Stimulated activated CD8-positive, alpha-beta memory T cell treated with anti-CD3 and anti-CD28 coated beads, Interleukin-4, amount 100 ng/mL, for 1 hour (primary cell): ENCODE measurements at places on chromosomes 7 and 10.

- DNase-seq, result no peak
Observed at GRCh38 chr7:128879939-128880746, 17.5 kb downstream of the ATP6V1F start.

DNA sequence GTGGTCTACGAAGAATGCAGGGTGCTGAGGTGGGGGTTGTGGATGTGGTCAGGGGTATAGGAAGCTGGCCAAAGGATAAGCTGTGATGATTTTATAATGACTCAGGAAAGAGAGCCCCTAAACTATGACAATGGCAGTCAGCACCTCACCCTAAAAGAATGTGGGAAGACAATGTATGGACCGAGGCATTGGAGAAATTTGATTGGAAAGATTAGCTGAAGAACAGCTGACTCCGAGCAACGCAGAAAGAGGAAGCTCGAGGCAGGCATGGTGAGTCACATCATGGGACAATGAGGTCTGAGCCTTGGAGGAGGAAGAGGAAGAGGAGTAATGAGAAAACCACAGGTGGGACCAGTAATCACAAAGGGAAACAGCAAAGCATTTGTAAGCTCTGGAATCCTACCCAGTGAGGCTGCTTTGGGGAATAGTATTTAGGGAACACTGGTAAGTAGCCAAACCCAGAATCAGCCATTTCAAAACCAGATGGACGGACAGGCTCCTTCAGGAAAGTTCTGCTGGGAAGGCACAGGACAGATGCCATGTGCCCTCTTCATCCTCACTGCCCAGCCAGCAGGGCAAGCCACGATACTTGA lies 295.4 kb downstream of the PRPF18 start:
- DNase-seq, result no peak

- no peak for DNase-seq
Observed at GRCh38 chr7:129515381-129515780, 13.1 kb downstream of the SMKR1 start.

DNA sequence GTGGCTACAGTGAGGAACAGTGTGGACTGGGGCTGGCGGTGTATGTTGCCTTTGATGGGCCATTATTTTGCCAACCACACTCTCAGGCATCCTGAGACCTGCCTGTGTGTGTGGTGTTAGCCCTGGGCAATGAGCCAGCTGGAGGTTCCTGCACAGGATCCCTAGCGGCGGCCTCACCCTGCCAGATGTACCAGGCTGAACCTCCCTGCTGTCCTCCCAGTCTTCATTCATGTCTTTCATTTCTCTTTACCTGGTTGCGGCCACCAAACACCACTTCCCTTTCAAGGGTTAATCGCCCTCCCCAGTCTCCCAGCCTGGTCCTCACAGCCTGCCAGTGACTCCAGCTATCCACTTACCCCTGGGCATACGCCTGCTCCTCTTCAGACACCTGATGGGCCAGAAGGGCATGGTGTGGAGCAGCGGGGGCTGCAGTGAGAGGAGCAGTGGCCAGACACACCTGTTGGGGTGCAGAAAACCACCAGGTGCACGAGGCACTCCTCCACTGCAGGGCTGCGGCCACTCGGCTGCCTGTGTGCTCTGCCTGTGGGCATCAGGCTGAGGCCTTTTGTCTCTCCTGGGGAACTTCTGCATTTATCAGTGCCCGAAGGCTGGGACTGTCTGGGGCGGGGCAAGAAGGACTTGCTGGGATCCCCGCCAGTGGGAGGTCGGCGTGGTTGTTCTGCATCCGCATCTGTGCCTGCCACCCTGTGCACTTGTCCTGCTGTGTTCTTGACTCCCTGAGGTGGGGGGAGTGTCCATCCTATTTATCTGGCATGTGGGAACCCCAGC lies 111.6 kb downstream of the ARHGAP22 start:
- DNase-seq, result no peak

DNA sequence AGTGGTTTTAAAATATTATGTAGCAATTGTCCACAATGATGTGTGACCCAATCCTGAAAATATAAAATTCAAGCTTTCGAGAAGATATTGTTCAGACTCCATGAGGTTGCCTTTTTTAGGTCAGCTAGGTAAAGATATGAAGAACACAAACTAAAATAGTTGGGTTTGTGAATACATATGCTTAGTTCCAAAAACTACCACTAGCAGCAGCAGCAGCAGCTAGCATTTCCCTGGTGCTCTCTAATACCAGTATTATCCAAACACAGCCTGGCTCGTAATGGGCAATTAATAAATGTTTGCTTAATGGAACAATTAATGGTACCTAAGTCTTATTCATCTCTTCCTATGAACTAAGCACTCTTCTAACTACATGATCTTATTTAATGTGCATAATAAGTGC lies 362.5 kb downstream of the MALRD1 start:
- DNase-seq, result no peak

DNA sequence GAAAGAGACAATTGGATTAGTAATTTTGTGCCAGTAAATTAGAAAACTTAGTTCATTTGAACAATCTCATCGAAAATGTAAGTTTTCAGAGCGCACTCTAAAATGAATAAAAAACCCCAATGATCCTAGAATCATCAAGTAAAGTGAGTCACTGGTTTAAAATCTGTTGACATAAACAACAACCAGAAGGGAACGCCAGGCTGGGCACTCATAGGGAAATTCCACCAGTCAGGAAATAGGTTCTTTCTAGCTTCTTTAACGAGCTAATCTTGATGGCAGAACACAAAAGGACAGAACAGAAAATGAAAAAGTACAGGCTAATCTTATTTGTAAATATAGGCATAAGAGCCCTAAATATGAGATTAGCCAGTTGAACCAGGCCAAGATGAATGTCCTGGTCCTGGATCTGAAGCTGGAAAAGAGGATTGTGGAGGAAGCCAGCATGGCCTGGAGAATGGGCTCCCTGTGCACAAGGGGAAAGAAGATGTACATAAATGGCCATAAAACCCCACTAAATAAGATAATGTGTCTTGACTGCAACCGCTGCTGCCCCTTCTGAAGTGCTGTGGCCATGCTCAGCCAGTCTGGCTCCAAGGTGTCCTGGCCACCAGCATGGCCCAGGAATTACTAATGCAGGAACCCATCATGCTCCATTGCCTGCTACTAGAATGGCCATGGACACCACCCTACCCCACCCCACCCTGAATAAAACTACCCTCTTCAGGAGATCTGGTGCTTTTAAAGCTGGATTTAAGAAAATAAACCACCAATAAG lies 114.0 kb downstream of the WDFY4 start:
- no peak for DNase-seq

GRCh38 chr10:132447446-132448247 lies 50.6 kb downstream of the PWWP2B start:
- DNase-seq, result peak; percentile 52

GRCh38 chr10:84293574-84294016 lies 34.8 kb upstream of the CCSER2 start:
- DNase-seq, result no peak

DNA sequence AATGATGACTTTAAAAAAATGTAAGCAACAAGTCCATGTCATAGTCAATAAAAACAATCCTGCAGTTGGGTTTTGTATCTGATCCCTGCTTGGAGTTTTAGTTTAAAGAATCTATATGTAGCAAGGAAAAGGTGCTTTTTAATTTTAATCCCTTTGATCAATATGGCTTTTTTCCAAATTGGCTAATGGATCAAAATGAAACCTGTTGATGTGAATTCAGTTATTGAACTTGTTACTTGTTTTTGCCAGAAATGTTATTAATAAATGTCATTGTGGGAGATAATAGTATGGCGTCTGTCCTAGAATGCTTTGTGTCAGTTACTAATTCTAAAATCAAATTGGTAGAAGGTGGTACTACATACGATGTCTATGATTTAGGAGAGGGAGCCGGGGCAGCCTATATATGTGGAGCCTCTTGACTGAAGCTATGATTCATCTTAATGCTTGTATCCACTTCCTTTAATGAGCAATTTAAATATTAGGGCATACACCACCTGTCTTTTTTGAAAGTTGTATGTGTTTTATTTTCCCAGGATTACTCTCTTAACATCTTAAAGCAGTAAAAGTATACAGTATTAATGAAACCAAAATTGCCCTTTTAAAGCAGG lies 10.3 kb upstream of the PBLD start:
- DNase-seq, result no peak

GRCh38 chr7:121696954-121697353 lies 176.0 kb upstream of the PTPRZ1 start:
- DNase-seq, result no peak

DNA sequence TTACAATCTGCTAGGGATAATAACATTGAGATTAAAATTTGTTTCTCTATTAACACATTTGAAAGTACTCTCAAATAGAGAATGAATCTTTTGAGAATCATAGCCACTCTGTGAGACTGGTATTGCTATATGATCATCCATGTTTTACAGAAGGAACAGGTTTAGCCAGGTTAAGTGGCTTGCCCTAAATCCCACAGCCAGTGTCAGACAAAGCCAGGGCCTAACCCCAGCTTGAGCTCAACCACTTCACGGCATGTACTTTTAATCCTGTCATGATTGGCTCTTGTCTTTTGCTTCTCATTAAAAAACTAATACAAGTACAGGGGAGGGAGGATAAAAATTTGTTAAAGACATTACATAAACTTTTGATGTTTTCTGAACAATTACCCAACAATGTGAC lies 3.8 kb upstream of the ZNRF2 start:
- no peak for DNase-seq

DNA sequence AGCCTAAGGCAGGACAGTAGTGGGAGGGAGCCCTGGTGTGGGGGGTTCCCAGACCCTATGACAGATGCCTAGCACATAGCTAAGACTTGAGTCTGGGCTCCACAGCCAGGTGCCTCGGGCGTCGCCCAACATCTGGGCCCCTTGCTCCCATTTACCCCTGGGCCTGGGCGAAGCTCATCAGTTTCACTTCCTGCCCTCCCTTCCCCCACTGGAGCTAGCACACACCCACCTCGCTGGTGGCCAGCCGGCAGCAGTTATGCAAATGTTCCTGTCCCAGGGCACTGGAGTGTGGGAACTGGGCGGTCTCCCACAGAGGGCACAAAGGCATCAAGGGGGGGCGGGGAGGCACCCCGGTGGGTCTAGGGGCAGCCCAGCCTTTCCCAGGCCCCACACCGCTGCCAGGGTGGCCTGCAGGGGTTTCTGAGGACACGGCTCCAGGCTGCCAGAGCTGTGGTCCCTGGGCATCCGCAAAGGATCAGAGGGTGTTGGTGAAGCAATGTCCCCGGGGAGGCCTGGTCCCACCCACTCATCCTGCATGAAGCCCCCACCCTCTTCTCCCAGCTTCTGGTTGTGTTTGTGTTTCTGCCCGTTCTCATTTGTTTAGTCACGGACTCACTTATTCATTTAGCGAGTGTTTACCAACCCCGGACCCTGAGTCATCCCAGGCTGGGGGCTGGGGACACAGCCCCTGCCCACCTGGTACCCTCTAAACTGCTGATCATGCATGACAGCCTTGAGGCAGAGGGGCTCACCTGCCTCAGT lies 20.4 kb downstream of the SH2B2 start:
- DNase-seq, result no peak

- no peak for DNase-seq
Observed at GRCh38 chr7:12573885-12574284, 3.4 kb downstream of the SCIN start.

DNA sequence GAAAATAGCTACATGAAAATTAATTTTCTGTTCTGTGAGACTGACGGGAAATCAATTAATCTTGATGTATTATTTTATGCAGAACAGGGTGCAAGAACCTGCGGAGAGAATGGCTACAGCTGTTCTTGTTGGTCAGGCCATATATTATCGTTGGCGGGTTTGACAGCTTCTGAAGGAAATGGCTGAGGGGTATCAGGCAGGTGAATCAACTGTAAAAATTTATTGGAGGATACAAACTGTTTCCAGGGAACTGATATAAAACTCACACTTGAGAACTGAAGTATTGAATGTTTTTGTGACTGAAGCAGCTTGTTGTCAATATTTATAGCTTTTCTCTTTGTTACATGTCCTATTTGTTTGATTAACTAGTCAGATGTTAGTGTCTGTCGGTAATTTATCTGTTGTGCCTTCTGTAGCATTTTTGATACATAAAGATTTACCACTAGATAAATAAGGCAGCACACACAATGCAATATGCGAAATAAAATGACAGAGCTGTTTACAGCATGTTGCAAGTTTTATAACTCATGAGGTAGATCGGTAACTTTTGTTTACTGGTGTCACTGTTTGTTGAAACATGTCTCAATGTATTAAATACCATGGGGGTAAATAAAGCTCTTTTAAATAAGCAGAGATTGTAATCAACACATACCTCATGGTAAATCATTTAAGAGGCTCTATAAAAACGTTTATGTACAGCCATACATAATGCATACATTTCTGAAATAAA lies 308.2 kb downstream of the LRMDA start:
- DNase-seq, result no peak

DNA sequence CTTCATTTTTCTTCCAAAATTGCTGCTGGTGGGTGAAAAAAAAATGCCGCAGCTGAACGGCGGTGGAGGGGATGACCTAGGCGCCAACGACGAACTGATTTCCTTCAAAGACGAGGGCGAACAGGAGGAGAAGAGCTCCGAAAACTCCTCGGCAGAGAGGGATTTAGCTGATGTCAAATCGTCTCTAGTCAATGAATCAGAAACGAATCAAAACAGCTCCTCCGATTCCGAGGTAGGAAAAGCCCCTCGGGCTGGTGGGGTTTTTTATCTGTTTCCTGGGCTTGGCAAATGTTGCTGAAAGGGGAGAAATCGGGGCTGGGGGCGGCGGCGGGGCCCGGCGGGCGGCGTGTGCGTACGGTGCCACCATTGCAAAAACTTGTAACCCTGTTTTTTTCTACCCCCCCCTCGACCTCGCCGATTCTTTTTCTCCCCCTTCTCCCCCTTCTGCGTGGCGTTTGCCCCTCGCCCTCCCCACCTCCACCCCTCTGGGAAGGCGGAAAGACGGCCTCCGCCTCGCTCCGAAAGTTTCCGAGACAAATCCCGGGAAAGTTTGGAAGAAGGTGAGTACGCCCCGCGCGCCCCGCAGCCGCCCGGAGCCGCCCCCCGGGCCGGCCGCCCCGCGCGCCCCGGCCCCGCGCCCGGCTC lies 789 bp downstream of the TCF7L2 start:
- DNase-seq, result no peak
